ENCODE measurements at places on chromosomes 7 and 10.

DNA sequence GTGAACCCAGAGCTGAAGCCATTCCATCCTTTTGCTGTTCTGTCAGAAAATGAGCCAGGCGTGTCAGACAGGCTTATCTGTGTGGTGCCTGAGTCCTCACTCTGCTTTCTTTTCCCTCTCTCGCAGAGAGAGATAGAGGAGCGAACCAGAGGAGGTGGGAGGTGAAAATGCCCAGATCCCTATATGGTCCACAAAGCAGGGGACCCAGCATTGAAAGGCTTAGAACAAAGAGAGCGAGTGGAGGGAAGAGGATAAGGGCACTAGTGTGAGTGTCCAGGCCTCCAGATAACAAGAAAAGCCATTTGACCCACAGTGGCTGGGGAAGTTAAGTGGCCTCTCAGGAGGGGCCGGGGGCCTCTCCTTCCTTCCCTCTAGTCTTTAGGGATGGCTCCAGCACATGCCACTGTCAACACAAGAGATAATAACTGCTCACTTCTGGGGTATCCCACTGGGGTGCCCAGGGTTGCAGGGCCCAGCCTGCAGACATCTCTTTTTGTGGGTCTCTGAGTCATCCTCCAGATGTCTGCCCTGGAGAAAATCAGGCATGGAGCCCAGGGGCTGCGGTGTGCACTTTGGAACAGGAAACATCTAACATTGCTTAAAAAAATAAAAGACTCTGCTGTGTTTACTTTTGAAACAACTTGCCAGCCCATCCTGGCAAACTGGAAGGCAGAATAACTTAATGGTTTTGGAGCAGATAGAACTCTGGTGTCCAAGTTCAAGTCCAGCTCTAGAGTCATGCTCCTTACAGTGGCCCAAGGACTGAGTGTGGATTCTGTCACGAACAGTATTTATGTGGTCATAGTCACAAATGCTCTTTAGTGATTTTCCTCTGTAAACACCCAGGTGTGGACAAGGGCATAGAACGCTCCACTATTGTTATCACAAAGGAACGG, 189.5 kb downstream of the CXCL12 start:
- no peak for DNase-seq

GRCh38 chr10:33233221-33233620, 101.2 kb downstream of the NRP1 start:
- no peak for DNase-seq

DNA sequence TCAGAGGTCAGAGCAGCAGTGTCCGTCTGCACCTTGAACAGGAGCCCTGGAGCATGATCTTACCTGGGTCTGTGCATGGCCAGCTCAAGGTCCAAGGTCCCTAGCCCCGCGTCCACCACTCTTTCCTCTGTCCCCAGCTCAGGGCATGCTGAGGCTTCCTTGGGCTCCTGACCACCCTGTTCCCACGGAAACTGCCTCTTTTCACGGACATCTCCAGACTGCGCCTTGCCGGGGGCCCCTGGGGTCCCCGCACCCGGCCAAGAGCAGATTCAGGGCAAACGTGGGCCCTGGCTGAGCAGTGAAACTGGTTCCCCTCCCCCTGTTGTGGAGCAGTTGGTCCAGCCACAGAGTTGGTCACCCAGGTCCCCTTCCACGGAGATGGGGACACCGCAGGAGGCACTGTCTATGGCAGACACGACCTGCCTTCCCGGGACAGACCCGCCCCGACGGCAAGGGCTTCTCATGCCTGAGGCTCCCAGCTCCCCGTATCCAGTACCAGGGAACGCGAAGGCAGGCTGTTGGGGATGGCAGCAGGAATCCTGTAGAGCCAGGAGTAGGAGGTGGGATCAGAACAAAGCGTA, 217.4 kb upstream of the PPP2R2D start:
- DNase-seq = no peak

DNA sequence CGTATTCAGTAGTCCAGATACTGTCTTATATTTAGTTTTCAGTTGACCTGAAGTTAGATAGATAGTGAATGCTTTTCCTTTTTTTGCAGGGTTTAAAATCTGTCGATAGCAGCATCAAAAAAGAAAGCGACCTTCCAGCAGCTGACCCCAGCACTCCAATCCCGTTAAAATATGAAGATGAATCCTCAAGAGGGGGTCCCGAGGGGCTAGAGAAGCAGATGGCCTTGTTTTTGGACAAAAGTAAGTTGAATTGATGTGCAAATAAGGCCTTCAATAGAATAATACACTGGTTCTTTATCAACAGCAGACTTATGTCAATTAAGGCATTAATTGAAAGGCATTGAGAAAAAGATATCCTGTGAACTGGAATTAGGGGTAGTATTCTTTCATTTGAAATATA, 18.7 kb downstream of the EDRF1 start:
- peak; percentile 28 for DNase-seq

DNA sequence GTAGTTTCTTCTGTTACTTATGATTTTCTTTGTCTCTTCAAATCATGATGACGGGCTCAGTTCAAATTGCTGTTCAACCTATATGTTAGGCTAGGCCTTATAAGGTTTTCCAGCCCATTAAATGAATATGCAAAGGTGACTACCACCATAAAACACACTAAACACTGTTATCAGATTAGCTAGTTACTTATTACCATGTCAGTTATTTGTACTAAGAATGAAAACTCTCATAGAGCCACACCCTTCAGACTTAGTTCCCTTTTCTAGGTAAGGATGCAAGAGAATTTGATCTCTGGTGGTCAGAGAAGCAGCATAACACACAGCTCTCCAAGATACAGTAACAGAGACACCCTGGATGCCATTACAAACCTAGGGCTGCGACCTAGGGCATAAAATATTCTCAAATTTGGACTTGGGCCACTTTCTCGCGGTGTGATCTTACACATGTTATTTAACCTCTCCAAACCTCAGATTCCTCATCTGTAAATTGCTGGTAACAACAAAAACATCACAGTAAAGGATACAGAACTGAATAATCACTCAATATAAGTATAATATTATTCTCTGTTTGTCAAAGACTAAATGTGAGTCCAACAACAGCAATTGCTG, 35.6 kb downstream of the ANKMY2 start:
- DNase-seq = no peak

DNA sequence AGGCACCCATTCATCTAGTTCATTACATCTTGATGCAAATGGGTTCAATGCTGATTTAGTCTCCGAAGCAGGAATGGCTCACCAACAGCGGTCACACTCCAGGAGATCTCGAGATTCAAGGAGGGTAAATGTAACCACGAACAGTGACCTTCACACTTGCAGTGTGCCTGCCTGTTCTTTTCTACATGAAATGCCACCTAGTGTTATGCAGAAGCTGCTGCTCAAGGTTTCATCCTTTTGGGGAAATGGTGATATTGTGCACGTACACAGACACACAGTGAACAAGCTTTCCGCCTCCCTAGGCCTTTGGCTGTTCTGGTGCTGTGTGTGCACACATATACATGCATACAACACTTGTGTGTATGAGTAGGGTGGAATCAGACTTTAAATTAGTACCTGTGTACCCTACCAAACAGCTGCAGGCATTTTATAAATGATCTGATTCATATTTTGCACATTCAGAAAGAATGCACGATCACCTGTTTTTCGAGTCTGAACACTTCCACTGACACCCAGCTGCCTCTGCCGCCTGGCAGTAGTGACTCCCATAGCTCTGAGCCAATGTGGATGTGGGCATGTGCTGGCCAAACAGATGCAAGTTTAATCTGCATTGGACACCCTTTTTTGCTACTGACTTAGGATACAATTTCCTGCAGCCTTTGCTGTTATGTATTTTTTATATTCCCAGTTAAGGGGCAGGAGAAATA, 100.5 kb downstream of the TACC2 start:
- no peak for DNase-seq

DNA sequence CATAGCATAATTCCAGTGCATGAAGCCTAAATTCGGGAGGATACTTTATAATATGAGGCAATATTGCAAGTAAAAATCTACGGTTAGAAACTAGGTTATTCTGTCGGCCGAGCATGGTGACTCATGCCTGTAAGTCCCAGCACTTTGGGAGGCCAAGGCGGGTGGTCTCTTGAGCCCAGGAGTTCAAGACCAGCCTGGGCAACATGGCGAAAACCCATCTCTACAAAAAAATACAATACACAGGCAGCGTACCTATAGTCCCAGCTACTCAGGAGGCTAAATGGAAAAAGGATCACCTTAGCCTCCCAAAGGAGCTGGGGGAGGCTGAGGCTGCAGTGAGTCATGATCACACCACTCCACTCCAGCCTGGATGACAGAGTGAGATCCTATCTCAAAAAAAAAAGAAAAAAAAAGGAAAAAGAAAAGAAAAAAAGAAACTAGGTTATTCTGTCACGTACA, 14.2 kb downstream of the SKAP2 start:
- no peak for DNase-seq

DNA sequence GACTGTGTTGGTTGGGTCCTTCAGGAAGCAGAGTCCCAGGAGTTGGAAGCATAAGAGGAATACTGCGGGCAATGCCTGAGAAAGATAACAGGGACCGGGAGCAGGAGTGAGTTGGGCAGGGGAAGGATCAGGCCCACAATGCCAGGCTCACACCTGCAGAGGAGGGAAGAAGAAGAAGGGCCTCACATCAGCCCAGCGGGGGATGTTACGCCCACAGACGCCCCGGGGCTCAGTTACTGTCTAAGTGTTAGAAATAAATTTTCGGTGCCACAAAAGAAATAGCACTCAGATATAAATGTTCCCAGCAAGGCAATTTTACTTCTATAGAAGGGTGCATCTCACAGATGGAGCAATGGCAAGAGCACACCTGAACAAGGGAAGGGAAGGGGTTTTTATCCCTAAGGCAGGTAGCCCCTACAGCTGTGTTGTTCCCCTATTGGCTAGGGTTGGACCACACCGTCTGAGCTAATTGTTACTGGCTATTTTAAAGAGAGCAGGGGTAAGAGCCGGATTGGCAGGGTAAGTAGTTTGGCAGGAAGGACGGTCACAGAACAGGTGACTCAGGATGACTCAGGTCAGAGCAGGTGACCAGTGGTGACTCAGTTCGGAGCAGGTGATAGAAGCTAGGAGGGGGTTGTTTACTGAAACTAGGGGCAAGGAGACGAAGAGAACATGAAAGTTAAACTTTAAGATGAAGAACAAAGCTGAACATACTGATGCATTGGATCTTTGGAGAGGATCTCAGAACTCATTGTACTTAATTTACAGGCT, at the start of gene NOS3:
TSS of gene NOS3 (plus strand) at position 602 of the 771 bp plus-strand sequence. CDS start 2,787 bp downstream, outside the sequence.
- DNase-seq = no peak

GRCh38 chr10:27241010-27241651, 534 bp upstream of the ACBD5 start:
- DNase-seq = no peak

DNA sequence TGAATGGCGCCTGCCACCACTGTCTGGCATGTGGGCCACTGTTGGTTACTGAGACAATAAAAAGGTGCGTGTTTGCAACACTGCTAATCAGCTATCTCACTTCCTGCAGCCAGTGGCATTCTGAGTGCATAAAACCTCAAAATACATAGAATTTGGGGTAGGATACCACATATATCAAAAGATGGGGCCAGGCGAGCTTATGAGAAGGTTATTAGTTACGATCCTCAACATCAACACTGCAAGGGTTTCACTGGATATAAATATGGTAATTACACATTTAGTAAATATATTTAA, 200.2 kb downstream of the WDR37 start:
- no peak for DNase-seq

DNA sequence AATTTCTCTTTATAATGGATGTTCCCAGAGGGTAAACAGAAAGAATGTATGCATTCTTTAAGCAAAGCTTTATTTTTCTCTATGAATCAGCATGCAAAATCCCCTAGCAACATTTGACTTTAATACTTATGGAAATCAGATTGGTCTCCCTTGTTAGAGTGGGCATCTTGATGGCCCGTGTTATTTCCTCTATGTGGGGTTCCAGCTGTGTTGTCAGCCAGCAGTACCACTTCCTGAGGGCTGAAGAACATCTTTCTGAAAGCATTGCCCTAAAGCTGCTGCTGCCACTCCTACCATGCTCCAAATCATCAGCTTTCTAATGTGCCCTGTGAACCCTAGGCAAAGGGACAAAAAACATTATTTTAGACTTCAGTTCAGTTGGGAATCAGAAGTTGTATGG, 70.4 kb upstream of the HECTD2 start:
- no peak for DNase-seq

- no peak for DNase-seq
Observed at GRCh38 chr10:63561341-63561740, 40.1 kb downstream of the REEP3 start.

- DNase-seq = no peak
Observed at GRCh38 chr7:130909161-130909836, 175.3 kb upstream of the KLF14 start.

GRCh38 chr7:68862261-68862660, 736.0 kb upstream of the AUTS2 start:
- DNase-seq = no peak

Measured in NCI-H1930 (cell line).